ENCODE measurements at places on chromosomes 1 and 21.

- peak; percentile 88 for DNase-seq
These were observed 14.0 kb upstream of the HLCS start for GRCh38 chr21:36980280-36981048.

DNA sequence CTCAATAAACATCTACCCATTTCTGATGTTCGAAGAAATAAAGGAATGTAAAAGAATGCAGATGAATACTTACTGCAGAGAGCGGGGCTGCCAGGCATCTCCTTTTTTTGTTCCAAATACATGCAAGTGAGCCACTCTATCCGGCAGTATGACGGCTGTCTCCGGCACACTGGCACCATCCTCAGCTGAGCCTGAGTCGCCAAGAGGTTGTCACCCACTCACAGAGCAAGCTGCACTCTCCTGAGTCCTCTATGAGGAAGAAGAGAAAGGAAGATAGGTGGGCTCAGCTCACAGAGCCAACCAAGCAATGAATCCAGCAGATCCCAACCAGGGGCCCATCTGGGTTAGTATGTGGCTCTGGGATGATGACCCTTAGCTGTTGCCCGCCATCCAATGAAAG is 65.3 kb downstream of the CD46 start:
- DNase-seq = no peak

GRCh38 chr1:57325536-57325935 is 98.3 kb downstream of the DAB1 start:
- no peak for DNase-seq

DNA sequence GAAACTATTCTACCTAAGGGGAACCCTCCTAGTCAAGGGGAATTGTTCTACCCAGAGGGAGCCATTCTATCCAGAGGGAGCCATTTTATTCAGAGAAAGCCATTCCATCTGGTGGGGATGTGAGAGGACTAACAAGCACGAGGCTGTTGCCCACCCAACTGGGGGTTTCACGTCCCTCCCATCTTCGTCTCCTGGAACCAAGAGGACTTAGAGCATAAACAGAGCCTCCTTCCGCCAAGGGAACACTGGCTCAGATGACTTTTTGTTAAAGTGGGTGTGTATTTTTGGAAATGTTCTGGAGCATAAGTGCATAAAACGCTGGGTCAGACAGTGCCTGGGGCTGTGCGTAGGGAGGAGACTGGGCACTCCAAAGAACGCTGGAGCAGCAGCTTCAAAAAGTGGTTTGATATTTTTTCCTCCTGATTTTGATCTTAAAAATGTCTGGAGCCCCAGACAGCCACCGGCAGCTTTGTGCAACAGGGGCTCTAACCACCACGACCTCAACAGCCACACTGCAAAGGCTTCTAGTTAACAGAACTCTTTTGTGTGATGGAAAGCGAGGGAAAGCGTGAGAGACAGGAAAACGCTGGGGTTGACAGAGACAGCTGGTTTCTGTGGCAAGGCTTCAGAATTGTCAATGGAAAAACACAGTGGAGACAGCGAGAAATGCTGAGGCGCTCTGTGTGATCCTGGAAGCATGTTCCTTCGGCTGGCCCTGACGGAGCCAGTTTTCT is 363.6 kb upstream of the CAMK1G start:
- no peak for DNase-seq

DNA sequence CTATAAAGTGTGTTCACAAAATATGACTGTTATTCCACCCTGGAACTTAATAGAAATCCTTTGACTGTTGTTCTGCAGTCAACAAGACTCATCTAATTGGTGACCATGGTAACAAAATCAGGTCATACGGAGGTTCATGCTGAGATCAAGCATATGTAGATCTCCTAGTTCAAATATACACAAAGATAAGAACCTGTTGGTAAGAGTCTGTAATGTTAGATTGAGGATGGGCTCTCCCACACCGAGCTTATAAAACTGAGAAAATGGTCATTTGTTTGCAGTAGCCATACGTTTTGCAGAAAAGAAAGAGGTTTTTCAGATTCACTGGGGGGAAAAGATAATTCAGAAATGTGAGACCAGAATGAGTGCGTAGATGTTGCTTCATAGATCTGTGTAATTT is 468.1 kb downstream of the RPS6KC1 start:
- DNase-seq = peak; percentile 87

DNA sequence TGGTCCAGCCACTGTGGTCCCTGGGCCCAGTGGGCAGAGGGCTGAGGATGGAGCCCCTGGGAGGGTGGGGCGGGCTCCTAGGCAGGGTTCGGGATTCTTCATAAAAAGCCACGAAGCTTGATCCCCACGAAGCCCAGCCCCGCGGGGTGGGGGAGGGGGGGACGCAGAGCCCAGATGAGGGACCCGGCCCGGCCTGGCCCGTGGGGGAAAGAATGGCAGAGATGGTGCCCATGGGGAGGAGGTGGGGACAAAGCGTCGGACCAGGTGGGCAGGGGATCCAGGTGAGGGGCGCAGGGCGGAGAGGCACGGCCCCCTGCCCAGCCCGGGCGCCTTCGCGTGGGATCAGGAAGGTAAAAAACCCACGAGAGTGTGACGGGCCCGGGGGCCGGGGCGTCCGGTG is 6.0 kb upstream of the SMIM12 start:
- no peak for DNase-seq

DNA sequence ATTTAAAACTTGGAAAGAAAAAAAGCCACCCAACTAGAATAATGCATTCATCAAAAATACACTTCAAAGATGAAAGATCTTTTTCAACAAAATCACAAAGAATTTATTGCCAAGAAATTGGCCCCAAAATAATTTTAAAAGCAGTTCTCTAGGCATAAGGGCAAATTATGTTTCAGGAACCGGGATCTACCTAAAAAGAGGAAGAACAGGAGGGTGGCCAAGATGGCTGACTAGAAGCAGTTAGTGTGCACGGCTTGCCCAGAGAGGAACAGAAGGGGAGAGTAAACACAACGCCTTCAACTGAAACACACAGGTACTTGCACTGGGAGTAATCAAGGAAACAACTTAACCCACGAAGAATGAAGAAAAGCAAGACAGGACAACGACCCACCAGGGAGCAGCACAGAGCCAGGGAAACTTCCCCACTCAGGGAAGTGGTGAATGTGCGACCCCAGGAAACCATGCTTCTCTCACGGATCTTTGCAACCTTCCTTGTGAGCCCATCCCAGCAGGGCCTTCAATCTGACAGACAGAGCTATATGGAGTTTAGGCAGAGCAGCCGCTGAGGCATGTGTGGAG is 46.1 kb downstream of the ACKR1 start:
- DNase-seq = no peak

GRCh38 chr1:211329764-211330201 is 3.1 kb downstream of the TRAF5 start:
- DNase-seq = no peak

- no peak for DNase-seq
These were observed 151.7 kb downstream of the ZC3H11B start for GRCh38 chr1:219460896-219461815.

- DNase-seq = no peak
These were observed 37.5 kb downstream of the TRAPPC10 start for GRCh38 chr21:44049606-44050005.

DNA sequence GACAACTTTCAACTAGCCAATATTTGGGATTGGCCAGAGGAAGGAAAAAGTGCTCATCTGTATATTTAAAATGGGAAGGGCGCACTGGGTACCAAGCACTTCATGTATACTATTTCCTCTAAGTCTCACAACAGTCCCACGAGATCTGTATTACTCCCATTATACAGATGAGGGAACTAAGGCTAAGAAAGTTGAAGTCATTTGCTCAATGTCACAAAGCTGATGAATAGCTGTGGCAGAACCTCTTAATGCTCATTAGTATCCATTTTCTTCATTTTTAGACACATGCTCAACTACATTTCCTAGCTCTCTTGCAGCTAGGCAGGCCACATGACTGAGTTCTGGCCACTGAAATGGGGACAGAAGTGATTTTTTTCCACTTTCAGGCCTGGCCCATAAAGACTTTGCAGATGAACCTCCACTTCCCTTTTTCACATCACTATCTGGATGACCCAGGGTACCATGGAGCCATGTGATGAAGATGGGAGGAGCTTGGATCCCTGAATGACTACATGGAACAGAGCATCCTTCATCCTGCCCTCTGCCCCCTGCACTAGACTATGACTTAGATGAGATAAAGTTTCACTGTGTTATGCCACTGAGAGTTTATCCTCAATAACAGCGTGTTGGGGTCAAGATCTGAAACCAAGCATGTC is 31.8 kb downstream of the ATF3 start:
- DNase-seq = no peak

GRCh38 chr1:171817511-171818265 is 23.6 kb upstream of the DNM3 start:
- peak; percentile 56 for DNase-seq

- DNase-seq = no peak
These were observed 146.4 kb upstream of the TIAM1 start for GRCh38 chr21:31490443-31490842.

DNA sequence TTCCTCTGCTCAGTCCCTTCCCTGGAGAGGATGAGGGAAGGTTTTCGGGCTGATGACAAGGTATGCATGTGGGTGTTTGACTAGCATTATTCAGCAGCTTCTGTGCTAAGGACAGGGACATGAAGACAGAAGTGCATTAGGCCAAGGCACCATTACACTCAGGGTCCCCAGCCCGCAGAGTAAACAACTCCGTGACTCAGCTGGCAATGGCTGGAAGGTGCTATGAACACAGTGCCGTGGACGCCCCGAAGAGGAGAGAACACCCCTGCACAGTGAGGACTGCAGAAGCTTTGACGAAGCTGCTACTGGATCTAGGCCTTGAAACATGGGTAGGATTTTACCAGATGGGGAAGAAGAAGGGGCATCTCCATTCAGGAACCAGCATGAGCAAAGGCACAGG is 13.7 kb upstream of the EPS8L3 start:
- DNase-seq = no peak

GRCh38 chr21:32520875-32521735 is 64.2 kb downstream of the TCP10L start:
- DNase-seq = no peak

DNA sequence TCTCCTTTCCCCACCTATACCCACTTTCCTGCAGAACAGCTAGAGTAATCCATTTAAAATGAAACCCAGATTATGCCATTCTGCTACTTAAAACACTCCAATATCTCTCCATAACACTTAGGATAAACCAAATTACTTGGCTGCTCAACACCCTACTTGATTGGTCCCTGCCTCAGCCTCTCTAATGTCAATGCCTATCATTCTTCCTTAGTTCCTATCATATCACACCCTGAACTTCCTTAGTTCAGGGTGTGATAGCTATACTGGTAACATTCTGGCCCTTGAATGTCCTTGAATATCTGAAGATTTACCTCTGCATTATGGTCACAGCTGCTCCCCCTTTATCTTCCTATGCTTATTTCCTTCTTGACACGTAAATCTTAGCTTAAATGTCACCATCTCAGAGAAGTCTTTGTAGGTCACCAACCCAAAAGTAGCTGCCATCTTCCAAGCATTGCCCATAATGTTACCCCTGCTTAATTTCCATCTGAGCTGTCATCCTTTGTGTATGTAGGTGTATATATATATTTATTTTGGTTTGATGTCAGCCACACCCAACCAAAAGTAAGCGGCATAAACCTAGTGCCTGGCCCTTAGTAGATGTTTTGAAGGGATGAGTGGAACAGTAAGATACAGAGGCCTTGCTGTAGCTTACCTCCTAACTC is 379.8 kb downstream of the PTPRC start:
- DNase-seq = no peak

GRCh38 chr1:84884671-84885389 is 8.2 kb downstream of the LPAR3 start:
- no peak for DNase-seq

DNA sequence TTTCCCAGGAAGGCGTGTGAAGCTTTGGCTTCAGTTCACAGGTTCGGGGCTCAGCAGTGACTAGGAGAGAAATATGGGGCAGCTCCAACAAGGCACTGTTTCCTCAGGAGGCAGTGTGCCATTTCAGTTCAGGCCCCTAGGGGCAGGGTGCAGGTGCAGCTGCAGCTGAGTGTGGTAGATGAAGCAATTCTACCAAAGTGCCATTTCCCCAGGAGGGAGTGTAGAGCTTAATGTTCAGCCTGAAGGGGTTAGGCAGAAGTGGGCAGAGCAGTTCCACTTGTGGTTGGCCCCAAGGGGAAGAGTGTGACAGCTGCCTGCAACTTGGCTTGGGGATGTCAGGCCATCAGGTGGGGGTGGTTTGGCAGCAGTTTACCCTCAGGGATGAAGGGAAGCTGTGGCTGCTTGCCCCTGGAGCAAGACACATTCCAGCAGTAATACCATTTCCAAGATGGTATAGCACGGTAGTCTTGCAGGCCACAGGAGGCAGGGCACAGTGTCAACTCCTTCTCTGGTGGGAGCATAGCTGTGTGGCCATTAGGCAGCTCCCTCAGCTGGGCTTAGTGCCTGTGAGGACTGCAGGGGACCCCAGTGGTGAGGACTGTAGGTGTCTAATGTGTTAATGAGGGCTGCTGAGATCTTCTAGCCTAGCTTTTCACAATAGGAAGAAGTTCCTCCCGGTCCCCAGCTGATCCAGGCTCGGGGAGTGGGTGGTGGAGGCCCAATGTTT is 34.7 kb downstream of the RGSL1 start:
- no peak for DNase-seq

DNA sequence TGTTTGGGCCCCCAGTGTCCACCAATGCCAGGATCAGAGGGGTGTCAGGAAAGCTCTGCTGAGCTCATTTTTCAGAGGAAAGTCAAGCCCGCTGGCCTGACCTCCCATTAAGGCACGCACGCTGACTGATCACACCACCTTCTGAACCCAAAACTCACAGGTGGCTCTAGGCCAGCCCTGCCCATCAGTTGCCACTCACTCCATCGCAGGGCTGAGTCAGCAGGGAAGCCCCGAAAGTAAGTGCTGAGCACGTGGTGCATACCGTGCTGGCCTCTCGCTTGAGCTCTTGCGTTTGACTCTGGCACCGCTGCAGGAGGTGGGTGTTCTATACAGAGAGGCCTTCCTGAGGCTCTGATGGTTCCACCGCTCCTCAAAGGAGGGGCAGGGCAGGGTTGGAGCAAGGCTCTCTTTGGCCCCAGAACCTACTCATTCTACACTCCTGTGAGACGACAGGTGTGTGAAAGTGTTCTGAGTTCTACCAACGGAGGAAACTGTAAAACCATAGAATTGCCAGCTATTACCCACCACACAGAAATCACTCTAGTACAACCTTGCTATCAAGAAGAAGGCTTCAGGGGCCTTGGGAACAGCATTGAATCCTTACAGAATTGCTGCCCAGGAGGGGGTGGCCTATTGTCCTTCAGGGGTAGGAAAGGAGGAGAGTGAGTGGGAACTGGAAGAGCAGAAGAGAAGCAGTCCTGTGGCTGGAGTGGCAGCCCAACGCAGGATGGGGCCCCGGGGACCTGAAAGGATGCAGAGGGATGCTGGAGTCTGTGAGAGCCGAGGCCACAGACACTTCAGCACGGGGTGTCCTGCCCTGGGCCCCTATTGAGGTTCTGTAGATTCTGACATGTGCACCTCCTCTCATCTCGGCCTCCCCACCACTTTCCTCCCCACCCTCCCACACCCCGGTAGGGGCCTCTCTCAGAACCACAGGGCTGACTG is 214.7 kb upstream of the EDN2 start:
- no peak for DNase-seq

DNA sequence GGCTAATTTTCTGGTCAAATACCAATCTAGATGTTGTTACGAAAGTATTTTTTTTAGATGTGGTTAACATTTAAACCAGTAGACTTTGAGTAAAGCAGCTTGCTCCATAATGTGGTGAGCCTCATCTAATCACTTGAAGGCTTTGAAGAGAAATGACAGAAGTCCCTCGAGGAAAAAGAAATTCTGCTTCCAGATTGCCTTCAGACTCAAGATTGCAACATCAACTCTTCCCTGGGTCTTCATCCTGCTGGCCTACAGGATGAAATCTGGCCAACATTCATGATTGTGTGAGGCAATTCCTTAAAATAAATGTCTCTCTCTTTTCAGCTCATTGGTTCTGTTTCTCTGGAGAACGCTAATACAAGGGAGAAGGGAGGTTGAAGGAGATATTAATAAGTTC is 32.5 kb upstream of the SSX2IP start:
- DNase-seq = no peak

Measured in NCI-H1417 (cell line).